Activated CD4-positive, alpha-beta T cell treated with anti-CD3 and anti-CD28 coated beads, Interleukin-2, Interleukin-4, amounts not matched to agents 100 ng/mL and 50 ng/mL, durations not matched to agents 16 hours and 8 hours (primary cell): ENCODE measurements at places on chromosomes 5 and 9.

GRCh38 chr5:173301695-173302545, 26.3 kb downstream of the STC2 start:
- DNase-seq: no peak

GRCh38 chr5:158450751-158451171, 591.8 kb upstream of the CLINT1 start:
- DNase-seq: no peak

DNA sequence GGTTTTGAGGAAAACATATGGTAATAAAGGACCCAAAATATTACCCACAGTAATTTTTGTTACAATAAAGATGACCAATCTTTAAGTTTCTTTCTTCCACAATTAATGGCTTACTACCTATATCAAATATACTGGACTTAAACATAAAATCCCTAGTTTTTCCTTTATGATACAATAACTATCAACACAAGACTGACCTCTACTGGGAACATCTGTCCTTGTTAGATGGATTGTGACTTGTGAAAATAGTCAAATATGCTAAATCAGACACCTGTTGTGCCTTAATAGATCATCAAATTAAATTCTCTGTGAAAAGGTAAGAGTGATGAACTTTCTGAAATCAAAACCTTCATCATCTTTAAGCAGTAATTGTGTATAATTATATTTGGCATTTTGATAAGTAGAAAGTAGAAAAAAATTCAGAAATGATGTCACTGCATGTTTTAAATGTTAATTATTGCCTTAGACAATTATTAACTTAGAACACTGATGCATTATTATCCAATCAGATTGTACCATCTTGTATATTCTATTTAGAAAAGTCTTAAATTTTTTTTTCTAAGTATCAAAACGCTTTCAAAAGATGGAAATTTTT, 113.6 kb downstream of the DEPDC1B start:
- no peak for DNase-seq

- no peak for DNase-seq
Observed at GRCh38 chr5:148829734-148830133, 3.3 kb downstream of the ADRB2 start.

GRCh38 chr5:100780376-100780870, 122.7 kb downstream of the ST8SIA4 start:
- DNase-seq: peak; percentile 37
